ENCODE measurements at places on chromosomes 4 and X.

DNA sequence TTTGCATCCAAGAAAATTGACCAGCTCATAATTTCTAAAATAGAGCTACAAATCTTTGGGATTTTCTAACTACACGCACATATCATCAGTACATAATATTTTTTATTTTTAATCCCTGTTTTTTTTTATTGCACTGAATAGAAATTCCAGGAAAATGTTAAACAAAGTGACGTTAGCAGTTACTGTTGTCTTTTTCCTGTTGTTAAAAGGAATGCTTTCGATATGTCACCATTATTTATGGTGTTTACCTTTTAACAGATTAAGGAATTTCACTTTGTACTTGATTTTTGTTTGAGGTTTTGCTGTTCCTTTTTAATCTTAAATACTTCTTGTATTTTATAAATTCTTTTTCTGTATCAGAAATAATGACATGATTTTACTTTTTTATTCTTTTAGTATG is 89.7 kb downstream of the TMEM144 start:
- DNase-seq: no peak

- DNase-seq: peak; percentile 31
These were observed at the start of gene ETNPPL for GRCh38 chr4:108762559-108763225. ETNPPL (minus strand) TSS chr4:108763053; CDS start chr4:108762898, 155 bp downstream.

DNA sequence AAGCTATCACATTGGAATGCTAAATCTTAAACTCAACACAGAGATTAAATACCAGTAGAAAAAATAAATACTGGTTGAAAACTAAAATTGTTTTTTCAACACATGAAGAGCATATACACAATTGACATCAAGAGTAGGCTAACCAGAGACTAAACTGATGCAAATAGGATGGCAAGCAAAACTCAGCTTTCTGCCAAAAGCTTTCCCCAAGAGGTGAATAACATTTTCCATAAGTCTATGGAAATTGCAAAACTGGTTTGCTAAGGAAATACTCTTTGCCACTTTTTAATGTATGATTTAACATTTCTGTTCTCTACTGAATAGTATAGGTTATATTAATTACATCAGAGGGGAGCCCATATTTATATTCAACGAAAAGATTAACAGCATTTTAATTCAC is 23.8 kb downstream of the IQCM start:
- DNase-seq: peak; percentile 56

DNA sequence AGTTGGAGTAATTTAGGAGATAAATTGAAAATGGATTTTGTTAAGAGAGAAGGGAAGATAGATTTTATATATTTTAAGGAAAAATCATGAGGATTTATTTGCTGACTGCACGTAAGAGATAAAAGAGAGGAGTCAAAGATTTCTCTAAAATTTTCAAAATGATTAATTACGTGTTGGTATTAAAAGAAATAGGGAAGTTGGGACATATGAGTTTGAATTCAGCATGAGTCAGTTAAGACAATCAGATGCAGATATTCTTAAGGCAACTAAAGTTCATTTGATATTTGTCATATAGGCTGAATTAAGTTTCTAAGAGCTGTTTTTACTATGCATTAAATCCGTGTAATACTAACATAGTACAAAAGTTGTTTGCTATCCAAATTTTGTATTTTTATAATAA is 46.9 kb downstream of the TET2 start:
- no peak for DNase-seq

GRCh38 chrX:98029861-98030260 is 1146.2 kb downstream of the RPA4 start:
- DNase-seq: no peak

- no peak for DNase-seq
These were observed 20.6 kb downstream of the DCHS2 start for GRCh38 chr4:154471032-154471431.

DNA sequence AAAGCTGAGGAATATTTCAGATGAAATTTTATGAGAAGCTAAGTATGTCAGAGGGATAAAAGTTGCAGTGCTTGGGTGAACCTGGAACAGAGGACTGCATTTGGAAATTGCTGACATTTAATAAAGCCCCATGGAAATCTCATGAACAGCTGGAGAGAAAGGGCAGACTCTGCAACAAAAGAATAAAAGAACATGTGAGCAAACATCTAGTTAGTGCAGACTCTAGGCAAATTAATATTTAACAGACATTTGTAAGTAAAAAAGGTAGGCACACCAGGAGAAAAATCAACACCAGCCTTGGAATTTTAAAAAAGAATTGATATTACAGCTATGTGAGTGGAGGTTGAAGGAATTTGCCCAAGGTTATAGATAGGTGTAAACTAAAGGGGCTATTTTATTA is 114.6 kb upstream of the PUDP start:
- no peak for DNase-seq

DNA sequence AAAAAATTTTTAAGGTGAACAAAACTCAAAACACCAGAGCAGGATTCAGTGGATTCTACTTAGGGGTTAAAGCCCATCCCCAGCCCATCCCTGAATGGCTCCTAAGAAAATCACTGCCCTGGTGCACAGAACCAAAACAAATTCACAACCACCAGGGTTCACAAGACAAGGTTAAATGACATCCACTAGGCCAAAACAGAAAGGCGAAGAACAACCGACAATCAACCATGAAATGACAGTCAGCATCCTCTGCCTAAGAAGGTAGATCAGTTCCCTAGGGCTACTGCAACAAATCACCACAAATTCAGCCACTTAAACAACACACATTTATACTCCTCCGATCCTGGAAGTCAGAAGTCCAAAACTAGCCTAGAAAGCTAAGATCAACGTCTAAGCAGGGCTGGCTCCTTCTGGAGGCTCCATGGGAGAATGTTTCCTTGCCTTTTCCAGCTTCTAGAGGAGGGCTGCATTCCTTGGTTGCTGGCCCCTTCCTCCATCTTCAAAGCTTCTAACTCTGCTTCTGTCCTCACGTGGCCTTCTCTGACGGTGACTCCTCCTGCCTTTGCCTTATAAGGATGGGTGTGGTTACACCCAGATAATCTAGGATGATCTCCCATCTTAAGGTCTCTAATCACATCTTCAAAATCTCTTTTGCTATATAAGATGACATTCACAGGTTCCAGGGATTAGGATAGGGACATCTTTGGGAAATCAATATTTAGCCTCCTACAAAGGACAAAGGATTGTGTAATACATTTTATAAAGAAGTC is 1.8 kb downstream of the CCNQ start:
- no peak for DNase-seq

GRCh38 chr4:172750910-172751309 is 417.7 kb upstream of the GALNT7 start:
- no peak for DNase-seq

DNA sequence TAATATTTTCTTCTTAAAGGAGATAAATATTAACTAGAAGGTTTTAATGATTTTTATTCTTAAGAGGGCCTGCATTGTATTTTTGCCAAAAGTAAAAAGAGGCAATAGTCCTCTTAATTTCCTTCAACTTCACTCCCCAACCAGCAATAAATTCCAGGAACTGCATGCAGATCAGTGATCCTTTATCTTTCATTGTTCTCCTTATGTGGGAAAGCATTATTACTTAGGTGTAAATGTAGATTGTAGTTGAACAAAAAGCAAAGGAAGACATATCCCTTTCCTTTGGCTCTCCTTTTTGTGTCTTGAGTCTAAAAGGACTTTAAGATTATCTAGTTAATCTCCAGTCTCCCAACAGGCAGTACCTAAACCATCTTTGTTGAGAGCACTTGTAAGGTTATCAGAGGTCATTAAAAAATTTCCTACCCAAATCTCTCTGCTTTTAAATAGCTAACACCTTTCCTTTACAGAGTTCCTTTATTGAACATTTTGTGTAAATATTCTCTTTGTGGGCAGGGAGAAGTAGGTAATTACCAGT is 55.3 kb downstream of the RAPGEF2 start:
- DNase-seq: no peak

GRCh38 chr4:137065311-137065710 is 467.0 kb downstream of the PCDH18 start:
- DNase-seq: no peak
